Stimulated activated CD8-positive, alpha-beta memory T cell treated with anti-CD3 and anti-CD28 coated beads, Interleukin-15, amount 100 ng/mL, for 24 hours (primary cell): ENCODE measurements at places on chromosomes 2 and 18.

DNA sequence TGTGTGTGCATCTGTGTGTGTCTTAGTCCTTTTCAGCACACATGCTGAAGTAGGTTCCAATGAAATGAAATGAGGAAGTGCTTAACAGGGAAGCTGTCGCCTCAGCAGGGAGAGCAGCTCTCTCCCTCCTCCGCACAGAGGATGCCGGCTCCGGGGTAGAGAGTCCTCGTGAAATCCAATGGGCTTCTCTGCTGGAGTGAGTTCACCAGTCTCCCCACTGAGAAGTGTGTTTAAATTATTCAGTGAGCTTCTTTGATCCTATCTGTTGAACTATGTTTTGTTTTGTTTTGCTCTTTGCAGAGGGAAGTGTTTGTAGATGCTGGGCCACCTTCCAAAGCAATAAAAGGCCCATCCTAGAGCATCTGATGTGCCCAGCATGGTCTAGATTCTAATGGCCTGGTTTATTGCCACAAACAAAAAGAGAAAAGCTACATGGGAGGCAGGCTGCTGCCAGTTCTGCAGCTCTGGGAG lies 6.7 kb downstream of the PPP1R7 start:
- DNase-seq = no peak

GRCh38 chr2:237561221-237561620 lies 5.2 kb upstream of the PRLH start:
- DNase-seq = no peak

GRCh38 chr2:114083717-114084387 lies 194.0 kb downstream of the ACTR3 start:
- DNase-seq = no peak

- no peak for DNase-seq
These were observed 175.8 kb downstream of the SRBD1 start for GRCh38 chr2:45435316-45435715.

GRCh38 chr2:867296-867695 lies 83.4 kb upstream of the SNTG2 start:
- no peak for DNase-seq

DNA sequence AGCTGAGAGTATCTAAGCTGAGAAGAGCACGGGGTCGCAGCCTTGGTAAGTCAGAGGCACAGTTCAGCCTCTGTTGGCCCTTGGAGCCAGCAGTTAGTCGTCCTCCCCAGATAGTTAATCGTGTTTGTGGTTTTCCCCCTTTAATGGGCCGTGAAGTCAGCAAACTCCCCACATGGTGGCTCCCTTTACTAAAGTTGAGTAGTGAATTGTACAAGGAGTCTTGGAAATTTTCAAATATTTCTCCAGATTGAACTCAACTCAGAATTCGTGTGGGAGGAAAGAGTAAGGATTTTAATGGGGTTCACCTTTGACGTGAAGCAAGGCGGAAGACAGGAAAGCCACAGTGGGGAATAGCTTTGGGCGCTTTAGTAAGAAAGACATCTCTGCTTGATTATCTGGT lies 2.4 kb upstream of the ADCYAP1 start:
- DNase-seq = no peak

GRCh38 chr2:218186355-218186766 lies 19.6 kb upstream of the CXCR1 start:
- DNase-seq = peak; percentile 6

GRCh38 chr18:59323931-59324622 lies 5.6 kb upstream of the CPLX4 start:
- DNase-seq = no peak

GRCh38 chr2:74567881-74568280 lies 13.4 kb downstream of the DOK1 start:
- DNase-seq = no peak

DNA sequence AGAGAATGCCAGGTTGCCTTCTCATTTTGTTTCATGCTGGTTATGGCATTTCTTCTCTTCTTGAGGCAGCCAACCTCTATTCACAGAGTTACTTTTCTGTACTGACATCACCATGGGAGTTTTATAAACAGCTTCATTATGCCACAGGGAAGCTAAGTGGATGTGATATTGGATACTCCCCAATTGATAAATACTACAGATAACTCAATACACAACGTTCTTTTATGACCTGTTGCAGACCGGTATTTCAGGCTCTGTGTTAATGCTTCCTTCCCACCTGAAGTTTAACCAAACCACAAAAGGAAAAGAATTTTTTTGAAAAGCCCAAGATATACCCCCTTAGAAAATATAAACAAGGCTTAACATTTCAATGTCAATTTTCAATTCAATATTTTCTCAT lies 258.3 kb upstream of the SOX11 start:
- no peak for DNase-seq

DNA sequence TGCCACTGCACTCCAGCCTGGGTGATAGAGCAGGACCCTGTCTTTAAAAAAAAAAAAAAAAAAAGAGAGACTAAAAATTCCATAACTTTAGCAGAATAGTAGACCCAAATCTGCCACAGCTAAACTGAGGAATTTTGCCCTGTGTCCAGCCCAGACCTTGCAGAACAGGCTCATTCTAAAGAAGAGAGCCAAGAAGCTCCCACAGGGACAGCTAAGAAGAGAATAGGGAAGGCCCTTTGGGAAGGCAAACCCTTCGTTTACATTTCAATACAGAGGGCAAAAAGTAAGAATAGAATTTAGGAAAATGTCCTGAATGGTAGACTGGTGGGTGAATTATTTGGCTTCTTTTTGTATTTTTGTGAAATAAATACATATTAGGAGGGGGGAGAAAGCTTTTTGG lies 21.5 kb upstream of the BZW1 start:
- no peak for DNase-seq

GRCh38 chr18:62690236-62690815 lies 25.0 kb upstream of the PHLPP1 start:
- no peak for DNase-seq

DNA sequence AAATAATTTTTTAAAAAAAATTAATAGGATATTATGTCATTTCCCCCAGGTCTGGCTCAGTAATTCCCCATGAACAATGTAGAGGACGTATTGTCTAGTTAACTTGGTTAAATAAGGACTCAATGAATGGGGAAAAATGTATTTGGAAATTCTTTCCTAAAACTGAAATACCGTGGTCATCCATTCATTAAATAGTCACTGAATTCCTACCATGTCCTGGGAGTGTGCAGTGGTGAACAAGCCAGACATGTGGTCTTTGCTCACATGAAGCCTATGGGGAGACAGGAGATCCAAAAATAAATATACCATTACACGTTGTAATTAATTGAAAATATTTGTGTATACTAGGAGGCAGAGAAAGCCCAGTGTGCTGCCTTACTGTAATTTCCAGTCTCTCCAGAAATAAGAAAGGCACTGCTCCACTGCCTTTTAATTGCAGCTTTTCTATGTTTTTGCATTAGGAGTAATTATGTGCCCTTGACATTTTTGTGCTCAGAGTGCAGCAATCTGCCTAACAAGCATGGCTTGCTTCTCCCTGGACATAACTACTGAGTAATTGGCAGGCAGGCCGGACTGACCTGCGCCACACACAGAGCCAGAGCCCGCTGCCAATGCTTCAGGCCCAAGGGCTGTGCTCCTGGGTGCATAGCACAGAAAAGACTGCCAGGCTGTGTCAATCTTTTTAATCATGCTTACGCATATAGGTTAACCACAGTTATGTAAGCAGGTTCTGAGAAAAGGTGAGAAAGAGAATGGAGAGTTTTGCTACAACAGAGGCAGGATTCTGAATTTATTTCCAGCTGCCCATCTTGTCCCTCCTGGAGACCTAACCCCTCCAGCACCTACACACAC lies 22.2 kb upstream of the TTC39C start:
- DNase-seq = no peak

DNA sequence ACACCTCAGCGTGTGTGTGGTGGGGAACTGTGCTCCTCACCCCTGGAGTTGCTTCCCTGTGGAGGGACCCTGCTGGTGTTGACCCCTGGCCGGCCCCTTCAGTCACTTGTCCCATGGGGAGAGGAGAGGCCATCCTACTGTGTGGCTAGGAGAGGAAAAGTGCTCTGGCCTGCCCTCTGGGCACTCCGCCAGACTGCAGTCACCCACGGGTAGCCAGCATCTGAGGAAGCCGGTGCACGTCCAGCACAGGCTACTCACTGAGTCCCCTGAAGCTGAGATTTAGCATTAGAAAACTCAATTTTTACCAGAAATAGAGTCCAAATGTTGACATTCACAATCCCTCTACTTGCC lies 211.5 kb upstream of the RAB6C start:
- DNase-seq = no peak

- DNase-seq = no peak
These were observed 251.5 kb upstream of the NXPH2 start for GRCh38 chr2:139031722-139032121.

GRCh38 chr2:43185146-43185545 lies 41.3 kb downstream of the ZFP36L2 start:
- no peak for DNase-seq

DNA sequence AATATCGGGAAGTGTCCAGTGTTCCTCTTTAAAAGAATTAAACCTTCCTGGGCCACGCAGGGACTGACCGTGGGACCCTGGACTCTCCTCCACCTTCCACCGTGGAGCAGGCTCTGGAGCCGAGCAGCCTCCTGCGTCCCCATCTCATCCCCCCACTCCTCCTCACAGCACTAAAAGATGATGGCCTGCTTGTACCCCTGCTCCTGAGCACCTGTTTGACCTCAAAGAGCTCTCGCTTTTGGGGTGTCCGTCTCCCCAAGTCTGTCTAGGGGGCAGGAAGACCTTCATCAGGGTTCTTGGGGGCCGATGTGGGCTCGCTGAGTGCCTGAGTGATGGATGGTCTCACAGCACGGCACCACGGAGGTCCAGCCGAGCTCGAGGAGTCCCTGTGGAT lies 1.2 kb upstream of the SDC1 start:
- no peak for DNase-seq
